ENCODE measurements at places on chromosomes 2 and 18.

GRCh38 chr2:143698888-143699570 is 569.8 kb downstream of the ARHGAP15 start:
- DNase-seq, result no peak

- DNase-seq, result no peak
Observed at GRCh38 chr2:100136310-100136709, 6.1 kb downstream of the AFF3 start.

DNA sequence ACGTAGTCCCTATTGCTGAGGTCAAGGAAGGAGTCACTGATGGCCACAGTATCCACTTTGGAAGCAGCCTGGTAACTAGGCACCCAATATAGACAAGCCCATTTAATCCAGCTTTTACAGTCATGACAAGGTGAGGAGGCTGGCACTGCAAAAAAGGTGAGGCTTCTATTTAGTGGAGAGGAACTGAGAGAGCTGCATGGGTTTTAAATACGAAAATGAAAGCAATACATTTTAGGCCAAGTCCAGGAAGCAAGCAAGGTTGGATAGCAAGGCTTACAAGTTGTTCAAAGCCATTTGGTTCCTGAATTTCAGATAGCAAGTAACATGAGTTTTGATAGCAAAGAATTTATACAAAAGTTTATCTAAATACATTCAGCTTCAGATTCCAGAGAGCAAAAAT is 80.4 kb downstream of the SGPP2 start:
- no peak for DNase-seq

- no peak for DNase-seq
Observed at GRCh38 chr2:71714601-71715240, 261.4 kb downstream of the DYSF start.

- DNase-seq, result peak; percentile 92
Observed at GRCh38 chr18:2939317-2939716, 73.6 kb downstream of the LPIN2 start.

- no peak for DNase-seq
Observed at GRCh38 chr2:240605867-240606743, 19.2 kb upstream of the GPR35 start.

- DNase-seq, result no peak
Observed at GRCh38 chr2:56185582-56186046, 1.8 kb downstream of the CCDC85A start.

DNA sequence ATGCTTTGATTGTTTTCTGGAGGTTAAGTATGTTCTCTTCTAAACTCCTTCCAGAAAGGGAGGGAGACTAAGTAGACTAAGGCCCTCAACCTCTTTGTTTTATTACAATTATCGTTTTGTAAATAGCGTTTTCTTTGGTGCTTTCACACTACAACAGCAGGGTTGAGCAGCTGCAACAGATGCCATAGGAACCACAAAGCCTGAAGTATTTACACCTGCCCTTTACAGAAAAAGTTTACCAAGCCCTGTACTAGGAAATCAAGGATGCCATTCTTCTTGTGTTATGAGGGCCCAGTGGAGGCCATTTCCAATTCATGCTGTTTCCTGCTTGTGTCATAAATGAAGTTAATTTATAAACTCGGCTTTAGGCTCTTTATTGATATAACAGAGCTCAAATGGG is 914.8 kb downstream of the DCDC2C start:
- DNase-seq, result no peak

DNA sequence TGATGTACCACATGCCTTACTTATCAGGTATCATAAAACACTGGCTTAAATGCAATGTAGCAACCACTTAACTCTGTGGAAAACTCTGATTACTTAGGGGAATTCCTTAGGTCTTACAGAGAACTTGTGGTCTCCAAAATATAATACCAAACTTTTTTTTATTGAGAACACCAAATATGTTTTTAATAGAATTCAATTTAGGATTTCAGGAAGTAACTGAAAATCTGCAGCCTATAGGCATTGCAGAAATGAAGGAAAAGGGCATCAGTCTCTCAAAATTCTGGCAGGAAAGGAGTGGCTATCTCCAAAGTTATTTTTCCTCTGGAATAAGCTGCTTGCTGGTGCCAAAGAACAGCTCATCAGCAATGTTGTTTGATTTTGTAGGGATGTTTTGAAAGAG is 105.3 kb upstream of the UGP2 start:
- DNase-seq, result no peak

GRCh38 chr2:224085246-224085645 is 46.2 kb upstream of the SERPINE2 start:
- DNase-seq, result peak; percentile 87

DNA sequence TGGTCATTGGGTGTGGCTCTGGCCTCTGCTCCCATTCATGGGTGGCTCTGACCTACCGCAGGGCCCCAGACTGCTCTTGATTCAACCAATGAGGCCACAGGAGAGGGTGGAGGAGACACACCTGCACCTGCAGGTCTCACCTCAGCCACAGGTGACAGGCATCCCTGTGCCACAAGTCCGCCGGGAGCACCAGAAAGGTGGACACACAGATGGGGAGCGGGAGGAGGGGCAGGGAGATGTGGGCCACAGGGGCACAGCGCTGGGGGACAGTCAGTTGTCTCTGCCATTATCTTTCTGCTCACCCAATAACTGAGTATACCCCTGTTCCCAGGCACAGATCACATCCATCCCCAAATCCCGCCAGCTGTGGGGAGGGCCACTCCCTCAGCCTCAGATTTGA is 189.1 kb upstream of the SALL3 start:
- no peak for DNase-seq

DNA sequence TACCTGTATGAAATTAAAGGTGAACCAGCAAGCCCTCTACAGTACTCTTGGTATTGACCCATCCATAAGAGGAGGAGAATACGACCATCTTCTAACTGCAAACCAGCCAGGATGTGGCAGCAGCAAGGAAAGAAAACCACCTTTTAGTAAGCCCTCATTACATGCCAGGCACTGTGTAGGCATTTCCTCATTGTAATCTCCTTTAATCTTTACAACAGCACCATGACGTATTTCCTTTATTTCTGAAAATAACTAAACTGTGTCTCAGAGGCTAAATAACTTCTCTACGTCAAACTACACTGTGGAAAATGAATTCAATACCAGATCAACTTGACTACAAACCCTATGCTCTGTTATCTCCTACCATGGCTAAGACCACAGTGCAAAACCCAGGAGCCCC is 18.2 kb downstream of the WDR35 start:
- no peak for DNase-seq

- DNase-seq, result peak; percentile 24
Observed at GRCh38 chr18:59502274-59503175, 143.5 kb upstream of the LMAN1 start.

GRCh38 chr2:30823452-30823851 is 16.2 kb upstream of the CAPN13 start:
- no peak for DNase-seq

- DNase-seq, result no peak
Observed at GRCh38 chr18:8468191-8468590, 141.0 kb upstream of the RAB12 start.

- DNase-seq, result no peak
Observed at GRCh38 chr2:152246686-152247336, 71.2 kb upstream of the STAM2 start.

DNA sequence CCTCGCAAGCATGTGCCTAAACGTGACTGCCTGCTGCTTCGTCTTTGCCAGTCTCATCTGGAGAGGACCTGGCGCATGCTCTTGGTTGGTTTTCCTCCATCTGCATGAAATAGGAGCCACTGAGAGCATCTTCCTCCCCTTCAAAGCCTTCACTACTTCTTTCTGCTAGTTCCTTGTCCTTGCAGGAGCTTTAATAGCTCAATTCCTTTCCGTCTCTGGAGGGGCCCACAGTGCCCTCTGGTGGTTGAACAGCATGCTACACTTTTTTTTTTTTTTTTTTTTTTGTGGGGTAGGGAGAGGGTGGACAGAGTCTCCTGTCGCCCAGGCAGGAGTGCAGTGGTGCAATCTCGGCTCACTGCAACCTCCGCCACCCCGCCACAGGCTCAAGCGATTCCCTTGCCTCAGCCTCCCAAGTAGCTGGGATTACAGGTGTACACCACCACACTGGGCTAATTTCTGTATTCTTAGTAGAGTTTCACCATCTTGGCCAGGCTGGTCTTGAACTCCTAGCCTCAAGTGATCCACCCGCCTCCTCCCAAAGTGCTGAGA is 59.6 kb downstream of the SP110 start:
- peak; percentile 28 for DNase-seq

GRCh38 chr2:68828887-68829708 is 42.1 kb downstream of the BMP10 start:
- peak; percentile 40 for DNase-seq

GRCh38 chr18:77700051-77700450 is 450.4 kb downstream of the GALR1 start:
- no peak for DNase-seq

- DNase-seq, result no peak
Observed at GRCh38 chr2:97765933-97766332, 52.6 kb downstream of the ZAP70 start.

- no peak for DNase-seq
Observed at GRCh38 chr2:115160531-115161080, 718.2 kb downstream of the DPP10 start.

GRCh38 chr2:186917866-186918265 is 68.9 kb upstream of the ZSWIM2 start:
- no peak for DNase-seq

DNA sequence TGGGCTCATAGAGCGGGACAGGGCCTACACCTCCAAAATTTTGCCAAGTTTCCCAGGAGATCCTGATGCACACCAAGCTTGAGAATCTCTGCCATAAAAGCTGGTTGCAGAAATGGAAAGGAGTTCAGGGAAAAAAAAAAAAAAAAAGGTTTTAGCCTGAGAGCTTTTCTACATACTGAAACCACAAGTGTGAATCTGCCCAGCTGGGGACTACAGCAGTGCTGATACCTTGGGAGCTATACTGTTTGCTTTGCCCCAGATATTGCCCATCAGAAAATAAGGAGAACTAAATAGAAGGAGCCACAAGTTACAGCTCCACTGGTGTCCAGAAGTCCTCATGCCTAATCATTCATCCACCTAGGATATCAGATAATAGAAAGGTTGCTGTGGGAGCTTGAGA is 38.4 kb upstream of the NCKAP5 start:
- DNase-seq, result no peak

DNA sequence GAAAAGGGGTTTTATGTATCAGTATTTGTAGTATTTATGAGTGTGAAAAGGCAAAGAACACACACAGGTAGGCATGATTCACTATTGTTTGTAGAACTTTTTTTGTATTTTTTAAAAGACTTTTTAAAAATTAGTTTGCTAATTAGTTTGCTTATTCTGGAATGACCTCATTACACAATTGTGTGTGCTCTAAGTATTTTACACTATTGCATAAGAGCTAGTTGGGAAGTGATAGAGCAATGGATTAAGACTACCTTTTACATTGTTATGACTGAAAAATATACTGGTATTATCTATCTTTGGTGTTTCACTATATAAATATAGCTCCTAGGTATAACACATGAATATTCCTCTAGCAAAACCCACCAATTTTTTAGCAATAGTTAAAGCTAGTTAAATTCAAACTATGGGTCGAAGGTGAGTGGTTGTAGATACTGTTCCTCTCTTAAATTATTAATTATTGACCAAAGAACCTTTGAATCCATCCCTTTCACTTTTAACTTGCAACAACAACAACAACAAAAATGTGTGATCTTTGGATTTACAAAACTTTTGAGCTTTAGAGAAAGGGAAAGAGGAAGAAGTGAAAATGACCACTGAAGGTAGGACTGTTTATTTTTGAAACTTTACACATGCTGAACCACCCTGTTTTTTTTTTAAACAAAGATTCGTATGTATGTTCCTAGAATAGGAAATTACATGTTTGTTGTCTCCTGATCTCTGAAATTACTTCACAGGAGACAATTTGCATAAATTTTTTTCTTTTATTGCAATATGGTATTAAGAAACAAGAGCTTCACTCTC is 18.7 kb downstream of the ITPRID2 start:
- DNase-seq, result no peak

GRCh38 chr2:163347982-163348856 is 387.6 kb downstream of the FIGN start:
- peak; percentile 97 for DNase-seq

DNA sequence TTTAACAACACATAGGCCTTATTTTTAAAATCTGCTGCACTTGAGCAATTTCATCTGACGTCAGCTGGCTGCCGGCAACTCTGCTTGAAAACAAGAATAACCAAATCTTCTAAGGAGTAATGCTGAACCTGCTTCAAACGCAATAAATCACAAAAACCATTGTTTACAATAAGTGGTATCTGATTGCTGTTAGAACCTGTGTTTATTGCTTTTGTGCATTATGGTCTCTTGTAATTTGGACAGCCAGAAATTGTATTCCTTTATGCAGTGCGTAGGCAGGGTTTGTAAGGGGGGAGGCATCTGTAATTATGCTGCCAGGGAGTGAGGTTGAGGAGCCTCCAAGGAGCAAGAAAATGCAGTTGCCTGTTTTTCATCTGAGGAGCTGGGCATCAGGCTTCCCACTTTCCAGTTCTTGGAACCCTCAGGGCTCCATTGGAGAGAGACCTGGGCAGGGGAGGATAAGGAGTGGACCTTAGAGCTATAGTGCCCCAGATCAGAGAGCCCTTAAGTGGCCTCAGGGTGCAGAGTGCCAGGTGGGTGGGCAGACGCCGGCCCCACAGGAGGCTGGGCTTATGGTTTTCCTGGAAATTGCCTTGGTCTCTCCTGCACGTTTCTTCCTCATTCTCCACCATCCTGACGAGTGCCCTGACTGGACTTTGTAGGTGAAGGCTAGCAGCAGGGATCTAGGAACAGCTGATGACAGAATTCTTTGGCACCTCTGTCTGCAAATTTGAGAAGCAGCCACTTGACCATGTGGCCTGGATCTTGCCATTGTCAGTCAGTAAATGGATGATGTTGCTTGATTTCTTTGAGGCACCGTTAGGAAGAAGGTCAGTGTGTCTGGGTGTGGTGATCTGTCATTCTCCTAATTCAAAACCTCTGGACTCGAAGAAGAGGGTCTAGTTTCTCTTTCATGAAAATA is 129.2 kb downstream of the KLHL29 start:
- no peak for DNase-seq

DNA sequence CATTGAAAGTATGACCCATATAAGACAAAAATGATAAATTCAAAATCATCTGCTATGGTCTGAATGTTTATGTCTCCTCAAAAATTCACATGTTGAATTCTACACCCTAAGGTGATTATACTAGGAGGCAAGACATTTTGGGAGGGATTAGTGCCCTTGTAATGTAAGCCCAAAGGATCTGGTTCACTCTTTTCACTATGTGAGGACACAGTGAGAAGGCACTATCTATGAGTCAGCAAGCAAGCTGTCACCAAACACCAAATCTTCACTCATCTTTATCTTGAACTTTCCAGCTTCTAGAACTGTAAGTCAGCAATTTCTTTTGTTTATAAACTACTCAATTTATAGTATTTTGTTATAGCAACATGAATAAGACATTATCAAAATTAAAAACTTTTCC is 284.7 kb upstream of the ZC3H15 start:
- no peak for DNase-seq

DNA sequence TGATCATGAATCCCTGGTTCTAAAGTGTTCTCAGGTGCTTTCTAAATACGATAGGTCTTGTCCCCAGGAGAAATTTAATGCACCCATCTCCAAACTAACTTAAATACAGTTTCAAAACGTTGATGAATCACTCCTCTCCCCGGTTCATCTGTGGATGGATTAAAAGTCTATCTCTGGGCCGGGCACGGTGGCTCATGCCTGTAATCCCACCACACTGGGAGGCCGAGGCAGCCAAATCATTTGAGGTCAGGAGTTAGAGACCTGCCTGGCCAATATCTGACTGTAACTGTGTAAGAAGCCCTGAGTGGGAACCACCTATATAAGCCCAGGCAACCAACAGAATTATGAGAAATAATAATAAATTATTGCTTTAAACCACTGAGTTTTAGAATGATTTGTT is 78.7 kb downstream of the LONRF2 start:
- no peak for DNase-seq

All from RCC 7860 (cell line).